Left lung (tissue), 14 donors: ENCODE measurements at places on chromosomes 2 and 18.

DNA sequence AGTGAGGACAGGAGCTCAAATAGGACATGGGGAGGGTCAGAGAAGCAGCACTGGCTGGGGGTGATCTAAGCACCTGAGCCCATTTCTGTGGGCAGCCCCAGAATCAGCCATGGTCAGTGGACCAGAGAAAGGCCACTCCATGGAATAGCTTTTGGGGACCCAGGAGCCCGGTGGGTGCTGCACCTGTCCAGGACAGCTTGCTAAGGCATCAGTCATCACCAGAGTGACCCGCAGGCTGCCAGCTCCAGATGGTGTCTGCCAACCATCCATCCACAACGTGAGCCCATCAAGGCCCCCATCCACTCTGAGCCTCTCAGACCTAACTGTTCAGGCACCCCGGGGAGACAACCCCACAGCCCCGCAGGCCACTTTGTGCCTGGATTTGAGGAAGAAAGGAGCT is 23.6 kb upstream of the COL6A3 start:
- DNase-seq: no peak

- DNase-seq: no peak
Measured at GRCh38 chr2:21035974-21036707, 7.7 kb downstream of the APOB start.

DNA sequence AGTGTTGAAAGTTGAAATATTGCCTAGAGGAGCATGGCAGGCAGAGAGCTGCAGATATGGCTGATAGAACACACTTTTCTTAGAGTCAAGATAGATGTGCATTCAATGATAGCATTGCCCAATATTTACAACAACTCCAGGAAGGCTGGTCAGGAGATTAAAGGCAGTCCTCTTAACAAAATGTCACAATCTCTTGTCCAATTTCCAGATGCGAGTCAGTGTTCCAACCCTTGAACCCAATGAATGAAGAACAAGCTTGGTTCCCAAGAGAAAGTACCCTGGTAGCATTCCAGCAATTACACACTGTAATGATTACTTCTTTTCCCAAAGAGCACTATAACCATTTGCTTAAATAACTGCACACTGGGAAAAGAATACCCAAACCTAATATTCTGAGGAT is 839.4 kb upstream of the VRK2 start:
- DNase-seq: no peak

GRCh38 chr2:131041402-131042147 is 51.7 kb downstream of the FAM168B start:
- DNase-seq: peak; percentile 12

DNA sequence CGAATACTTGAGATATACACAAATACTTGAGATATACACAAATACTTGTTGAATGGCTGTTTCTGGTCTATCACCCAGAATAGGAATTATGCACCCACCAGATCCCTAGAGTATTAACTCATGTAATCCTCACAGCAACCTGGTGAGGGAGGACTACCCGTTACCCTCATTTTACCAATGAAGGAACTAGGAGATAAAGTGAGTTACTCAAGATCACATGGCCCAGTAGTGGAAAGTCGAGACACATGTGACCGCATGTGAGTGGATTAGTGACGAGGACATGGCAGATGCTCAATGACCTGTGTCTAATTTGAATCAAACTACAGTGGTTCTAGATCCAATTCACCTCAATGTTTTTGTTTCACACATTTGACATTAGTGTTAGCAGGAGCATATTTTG is 2.4 kb downstream of the MOGAT1 start:
- DNase-seq: no peak

- DNase-seq: no peak
Measured at GRCh38 chr2:210663631-210664089, 107.3 kb downstream of the CPS1 start.

GRCh38 chr2:15049096-15049993 is 416.8 kb downstream of the LRATD1 start:
- no peak for DNase-seq

DNA sequence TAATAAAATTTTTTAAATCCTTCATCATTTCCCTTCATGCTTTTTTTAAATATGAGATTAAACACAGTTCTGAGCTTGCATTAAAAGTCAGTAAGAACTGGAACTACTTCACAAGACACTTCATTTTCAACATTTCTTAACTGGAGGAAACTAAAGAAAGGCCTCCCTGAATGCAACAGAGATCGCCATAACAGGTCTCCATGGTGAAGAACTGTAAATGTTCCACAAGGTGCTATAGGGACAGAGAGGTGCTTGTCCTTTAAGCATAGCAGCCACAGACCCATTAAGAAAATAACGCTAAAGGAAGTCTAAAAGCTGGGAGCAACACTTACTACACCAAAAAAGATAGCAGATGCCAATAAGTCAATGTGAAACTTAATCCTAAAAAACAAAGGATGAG is 8.5 kb downstream of the STAM2 start:
- no peak for DNase-seq

DNA sequence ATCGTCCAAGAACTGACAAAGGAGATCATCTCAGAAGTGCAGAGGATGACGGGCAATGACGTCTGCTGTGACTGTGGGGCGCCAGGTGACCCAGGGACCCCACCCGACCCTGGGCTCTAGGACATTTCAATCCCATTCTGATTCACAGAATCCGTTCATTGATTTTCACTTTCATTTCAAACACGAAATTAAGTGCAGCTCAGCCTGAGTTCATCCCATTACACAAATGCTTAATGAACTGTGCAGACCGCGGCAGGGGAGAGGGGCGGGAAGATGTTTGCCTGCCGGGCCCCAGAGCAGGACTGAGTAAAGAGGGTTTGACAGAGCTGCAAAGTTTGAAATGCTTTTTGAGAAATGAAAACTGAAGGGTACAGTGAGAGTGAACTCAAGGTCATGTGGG is 67.1 kb downstream of the ITGB1BP1 start:
- no peak for DNase-seq

- no peak for DNase-seq
Measured at GRCh38 chr2:12325806-12326205, 390.9 kb upstream of the TRIB2 start.

GRCh38 chr2:100778637-100779450 is 41.1 kb upstream of the NPAS2 start:
- no peak for DNase-seq

DNA sequence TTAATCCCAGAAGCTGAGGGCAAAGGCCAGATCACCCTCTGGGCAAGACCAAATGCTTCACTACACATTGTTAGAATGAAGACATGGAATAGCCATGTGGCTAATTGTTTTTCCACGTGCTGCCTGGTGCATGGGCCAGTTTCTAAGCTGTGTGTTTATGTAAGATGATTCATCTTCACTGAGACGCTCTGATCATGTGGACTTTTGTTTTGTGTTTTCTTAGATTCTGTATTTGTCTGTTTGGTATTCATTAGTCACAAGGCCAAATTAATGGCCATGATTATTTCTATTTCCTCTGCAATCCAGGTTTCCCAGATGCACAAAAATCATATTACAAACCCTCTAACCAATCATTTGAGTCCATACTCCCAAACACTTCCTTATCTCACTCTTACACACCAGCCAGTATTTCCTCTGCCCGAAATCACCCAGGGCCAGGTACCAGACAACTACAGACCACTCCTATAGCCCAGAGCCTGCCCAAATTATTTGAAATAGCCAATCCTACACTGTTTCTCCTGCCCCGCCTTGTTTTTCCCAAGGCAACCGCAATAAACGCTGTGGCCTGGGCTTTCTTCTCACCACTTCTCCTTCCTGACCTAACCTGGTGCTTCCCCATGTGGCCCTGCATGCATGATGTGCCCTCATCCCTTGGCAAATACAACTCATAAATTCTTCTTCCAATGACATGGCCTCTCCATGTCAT is 94.2 kb upstream of the SP3 start:
- no peak for DNase-seq

DNA sequence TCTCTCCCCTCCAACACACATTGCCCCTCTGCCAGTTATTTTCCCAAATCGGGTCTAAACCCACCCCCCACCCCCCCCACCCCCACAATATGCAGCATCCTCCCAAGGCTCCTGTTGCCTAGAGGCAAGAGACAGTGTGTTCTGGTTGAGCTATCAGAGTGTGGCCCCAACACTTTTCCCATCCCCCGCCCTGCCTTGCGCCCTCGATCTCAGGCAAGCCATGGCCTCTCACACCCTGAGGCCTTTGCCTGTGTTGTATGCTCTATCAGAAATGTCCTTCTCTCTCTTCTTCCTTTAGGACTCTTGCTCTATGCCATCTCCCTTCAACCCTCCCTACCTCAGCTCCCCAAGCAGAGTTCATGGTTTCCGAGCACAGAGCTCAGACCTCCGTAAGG is 9.5 kb upstream of the GRHL1 start:
- DNase-seq: no peak

DNA sequence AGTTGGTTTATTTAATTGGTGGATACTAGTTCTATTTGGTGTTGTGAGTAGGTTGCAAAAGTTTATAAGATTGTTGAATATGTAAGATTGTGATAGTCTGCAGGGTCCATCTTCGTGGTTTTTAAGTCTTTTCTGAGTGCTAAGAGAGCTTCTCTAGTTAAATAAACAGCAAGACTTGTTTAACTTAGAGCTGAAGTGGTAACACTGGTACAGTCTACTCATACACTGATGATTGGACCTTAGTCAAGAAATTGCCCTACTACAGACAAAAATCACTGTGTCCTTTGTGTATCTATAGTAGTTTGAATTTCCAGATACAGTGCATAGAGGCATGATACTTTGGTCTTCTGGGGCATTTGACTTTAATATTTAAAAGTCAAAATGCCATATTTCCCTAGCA is 94.6 kb downstream of the PHLPP1 start:
- DNase-seq: no peak

- DNase-seq: no peak
Measured at GRCh38 chr2:101998896-101999789, 7.4 kb downstream of the IL1R2 start.

GRCh38 chr2:96950381-96951124 is 35.8 kb downstream of the FAM178B start:
- DNase-seq: peak; percentile 33

GRCh38 chr2:237597196-237598145 is 6.9 kb upstream of the RAB17 start:
- DNase-seq: no peak

- no peak for DNase-seq
Measured at GRCh38 chr2:236180831-236181453, 12.8 kb upstream of the GBX2 start.

GRCh38 chr18:43222501-43222900 is 54.8 kb downstream of the SYT4 start:
- no peak for DNase-seq

DNA sequence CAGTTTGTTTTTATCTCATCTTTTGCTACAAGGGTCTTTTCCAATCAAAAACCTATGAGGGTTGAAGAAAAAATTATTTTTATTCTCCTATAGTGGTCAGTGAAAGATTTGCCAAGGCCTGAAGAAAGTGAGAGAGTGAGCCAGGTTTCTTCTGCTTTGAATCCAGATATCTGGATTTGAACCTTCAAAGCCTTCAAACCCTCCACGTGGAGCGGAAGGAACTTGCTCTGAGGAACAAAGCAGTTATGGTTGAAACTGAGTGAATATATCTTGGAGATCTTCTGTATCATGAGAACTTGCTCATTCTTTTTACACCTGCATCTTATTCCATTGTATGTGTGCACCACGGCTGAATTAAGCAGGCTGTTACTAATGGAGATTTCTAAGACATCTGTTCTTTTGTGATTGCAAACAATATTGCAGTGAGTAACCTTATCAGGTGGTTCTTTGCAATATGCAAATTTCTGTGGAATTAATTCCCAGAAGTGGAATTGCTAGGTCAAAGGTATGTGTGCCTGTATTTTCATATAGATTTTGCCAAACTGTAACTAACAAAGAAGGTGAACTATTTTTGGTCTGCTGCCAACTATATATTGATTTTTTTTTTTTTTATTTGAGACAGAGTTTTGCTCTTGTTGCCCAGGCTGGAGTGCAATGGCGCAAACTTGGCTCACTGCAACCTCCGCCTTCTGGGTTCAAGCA is 147.9 kb downstream of the B3GNT2 start:
- DNase-seq: no peak

DNA sequence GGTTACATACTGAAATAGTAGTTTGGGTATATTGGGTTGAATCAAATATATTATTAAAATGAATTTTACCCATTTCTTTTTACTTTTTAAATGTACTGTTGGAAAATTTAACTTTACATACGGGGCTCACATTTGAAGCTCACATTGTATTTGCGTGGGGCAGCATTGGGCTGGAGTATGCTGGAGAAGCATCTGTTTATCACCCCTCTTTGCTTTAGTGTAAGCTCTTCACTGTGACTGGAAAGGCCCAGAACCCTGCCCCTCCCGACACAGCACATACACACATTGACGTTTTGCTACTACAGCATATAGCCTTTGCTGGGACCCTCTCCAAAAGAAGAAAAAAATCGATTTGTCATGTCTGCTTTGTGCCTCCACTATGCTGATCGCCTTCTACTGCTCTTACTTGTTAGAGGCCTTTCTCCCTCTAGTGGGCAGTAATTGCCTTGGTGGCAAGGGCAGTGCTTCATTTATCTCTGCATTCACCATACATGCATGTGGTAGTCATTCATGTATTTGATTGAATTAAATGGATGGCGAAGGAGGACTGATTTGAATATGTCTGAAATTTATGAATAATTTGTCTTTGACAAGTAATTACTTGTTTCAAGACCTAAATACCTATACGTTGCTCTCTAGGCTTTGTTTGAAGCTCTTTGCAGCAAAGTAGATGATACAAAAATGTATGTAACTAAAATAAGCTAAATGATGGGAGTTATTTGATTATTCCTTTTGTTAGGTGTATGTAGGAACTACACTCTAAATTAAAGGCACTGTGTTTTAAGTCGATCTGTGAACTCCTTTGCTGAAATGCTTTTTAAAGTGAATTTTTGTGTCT is 37.4 kb downstream of the VAPA start:
- no peak for DNase-seq

- DNase-seq: no peak
Measured at GRCh38 chr18:22185273-22185672, 15.9 kb downstream of the GATA6 start.

GRCh38 chr2:230661072-230661957 is 51.3 kb upstream of the CAB39 start:
- DNase-seq: no peak

DNA sequence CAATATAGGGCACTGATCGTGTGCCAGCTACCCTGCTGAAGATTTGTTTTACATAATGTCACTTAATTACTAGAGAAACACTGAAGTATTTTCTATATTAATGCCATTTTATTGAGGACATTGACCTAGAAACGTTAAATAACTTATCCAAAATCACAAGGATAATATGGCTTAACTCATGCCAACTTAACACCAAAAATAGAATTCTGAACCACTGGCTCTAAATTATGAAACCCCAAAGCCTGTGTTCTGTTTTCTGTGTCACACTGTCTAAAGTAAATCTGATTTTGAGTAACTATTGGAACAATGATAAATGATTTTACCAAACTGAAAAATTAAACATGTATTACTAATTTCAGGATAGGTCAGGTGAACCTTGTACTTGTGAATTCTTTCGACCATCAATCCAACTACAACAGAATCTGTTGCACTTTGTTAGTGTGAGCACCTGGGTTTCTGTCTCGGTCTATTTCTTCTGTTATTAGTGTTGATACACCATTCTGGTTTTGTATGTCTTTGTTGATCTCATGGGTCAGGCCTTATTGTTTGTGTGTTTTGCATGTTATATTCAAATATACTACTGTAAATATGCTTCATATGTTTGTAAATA is 48.2 kb upstream of the CCDC141 start:
- DNase-seq: no peak

- DNase-seq: no peak
Measured at GRCh38 chr2:240522406-240522805, 35.4 kb downstream of the ANKMY1 start.
